ENCODE measurements at places on chromosomes 5 and 9.

DNA sequence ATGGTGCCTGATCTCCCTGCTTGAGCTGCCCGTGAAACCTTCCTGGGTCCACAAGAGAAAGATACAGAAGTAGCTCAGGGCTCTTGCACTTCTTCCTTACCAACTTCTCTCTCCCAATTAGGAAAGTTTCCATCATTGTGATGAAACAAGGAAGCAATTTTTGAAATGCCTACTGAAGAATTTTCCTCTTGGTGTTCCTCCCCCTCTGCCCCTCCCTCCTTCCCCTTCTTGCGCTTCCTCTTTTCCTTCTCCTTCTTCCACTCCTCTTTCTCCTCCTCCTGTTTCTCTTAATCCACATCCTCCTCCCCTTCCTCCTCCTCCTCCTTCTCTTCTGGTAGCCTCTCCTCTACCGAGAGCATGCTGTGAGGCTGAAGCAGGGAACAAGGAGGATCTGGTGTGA lies 36.3 kb upstream of the OTULINL start:
- DNase-seq: no peak

DNA sequence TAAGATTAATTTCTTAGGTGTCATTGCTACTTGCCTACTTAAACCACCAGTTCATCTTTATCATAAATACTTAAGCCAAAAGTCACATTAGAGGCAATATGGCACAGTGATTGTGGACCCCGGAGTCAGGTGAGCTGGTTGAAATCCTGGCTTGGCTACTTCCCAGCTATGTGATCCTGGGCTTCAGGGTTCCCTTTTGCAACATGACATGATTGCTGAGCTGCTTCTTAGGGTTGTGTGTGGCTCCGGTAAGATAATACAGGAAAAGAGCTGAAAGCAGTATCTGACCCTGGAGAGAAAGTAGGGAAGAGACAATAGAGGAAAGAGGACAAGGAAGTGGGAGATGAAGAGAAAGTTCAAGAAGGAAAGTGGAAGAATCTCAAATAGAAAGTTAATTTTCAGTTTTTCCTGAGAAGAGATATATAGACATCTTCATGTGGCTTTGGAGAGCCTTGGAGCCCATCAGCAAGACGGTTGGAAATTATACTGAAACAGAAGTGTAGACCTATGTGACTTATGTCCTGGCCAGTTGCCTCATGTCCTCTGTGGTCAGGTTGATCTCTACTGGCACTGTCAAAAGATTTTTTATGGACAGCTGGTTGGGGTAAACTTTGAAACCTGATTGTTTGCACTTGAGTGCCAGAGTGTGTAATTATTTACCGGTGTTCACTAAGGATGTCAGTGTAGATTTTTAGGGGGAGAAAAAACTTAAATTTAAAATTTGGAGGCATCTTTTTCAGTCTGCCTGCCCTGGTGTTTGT lies 93.2 kb downstream of the GHR start:
- no peak for DNase-seq

GRCh38 chr9:3777137-3777536 lies 251.3 kb upstream of the RFX3 start:
- DNase-seq: no peak

- no peak for DNase-seq
Measured at GRCh38 chr5:113217619-113218184, 217.1 kb downstream of the TSSK1B start.

GRCh38 chr5:151184316-151185042 lies 26.9 kb upstream of the ANXA6 start:
- no peak for DNase-seq

GRCh38 chr9:105757496-105758251 lies 63.3 kb downstream of the TMEM38B start:
- no peak for DNase-seq

DNA sequence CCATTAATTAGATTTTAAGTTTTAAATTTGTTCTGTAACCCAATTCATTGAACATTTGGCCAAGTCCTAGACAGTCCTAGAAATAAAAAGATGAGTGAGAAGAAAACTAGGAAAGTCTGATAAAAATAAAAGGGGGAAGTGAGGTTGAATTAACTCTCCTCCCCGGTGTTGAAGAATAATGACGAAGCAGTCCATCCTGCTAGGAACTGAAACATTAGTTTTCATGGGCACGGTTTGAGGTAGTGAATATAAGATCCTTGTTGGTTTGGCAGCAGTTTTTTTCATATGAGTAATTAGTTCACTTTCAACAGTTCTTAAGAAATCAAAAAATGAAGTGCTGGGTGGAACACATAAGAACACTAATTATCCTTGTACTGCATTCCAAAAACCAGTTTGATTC lies 103.1 kb downstream of the MTREX start:
- no peak for DNase-seq

- DNase-seq: no peak
Measured at GRCh38 chr5:80935811-80936385, 24.3 kb upstream of the RASGRF2 start.

- DNase-seq: no peak
Measured at GRCh38 chr5:71615809-71616208, 28.7 kb downstream of the MCCC2 start.

DNA sequence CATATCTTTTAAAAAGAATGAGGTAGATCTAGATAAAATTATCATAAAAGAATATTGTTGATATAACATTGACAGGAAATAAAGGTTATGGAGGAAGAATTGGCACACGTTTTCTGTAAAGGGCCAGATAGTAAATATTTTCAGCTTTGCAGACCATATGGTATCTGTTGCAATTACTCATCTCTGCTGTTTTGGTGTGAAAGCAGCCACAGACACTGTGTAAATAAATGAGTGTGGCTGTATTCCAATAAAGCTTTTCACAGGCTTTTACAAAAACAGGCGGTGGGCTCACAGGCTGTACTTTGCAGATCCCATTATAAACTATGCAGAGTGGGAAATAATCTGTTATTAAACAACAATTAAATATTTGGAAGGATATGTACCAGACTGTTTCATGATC lies 87.4 kb downstream of the SGCD start:
- DNase-seq: peak; percentile 31

GRCh38 chr5:166722939-166723338 lies 1568.5 kb upstream of the WWC1 start:
- DNase-seq: no peak

- no peak for DNase-seq
Measured at GRCh38 chr5:65805089-65805488, 83.1 kb downstream of the NLN start.

GRCh38 chr5:72991394-72991793 lies 35.6 kb downstream of the FCHO2 start:
- no peak for DNase-seq

DNA sequence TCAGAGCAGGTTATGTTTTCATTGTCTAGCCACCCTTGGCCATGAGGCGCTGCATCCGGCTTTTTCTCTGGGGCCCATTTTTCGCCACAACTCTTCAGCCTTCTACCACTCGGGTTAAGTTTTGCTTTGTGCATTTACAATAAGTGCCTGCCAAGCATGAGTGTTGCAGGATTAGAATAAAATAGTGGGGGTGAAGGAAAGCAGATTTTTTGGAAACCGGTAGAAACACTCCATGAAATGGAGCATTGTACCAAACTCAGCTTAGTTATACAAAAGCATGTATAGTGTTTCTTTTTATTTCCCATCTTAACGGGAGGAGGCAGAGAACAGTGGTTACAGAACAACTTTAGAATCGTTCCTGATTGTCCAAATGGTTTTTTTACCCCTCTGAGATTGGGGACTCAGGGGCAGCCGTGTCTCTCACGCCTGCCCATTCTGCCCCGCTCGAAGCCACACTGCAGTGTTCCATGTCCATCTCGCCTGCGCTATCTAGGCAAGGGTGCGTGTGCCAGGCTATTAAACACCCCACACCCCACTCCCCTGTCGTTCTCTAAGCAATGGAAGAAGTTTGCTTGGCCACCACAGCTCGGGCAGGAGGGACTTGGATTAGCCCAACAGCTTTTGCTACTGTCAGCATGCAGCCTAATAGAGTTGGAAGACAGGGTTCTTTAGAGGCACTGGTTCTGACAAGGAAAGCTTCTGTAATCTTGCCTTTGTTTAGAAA lies 268.8 kb upstream of the WWC1 start:
- no peak for DNase-seq

DNA sequence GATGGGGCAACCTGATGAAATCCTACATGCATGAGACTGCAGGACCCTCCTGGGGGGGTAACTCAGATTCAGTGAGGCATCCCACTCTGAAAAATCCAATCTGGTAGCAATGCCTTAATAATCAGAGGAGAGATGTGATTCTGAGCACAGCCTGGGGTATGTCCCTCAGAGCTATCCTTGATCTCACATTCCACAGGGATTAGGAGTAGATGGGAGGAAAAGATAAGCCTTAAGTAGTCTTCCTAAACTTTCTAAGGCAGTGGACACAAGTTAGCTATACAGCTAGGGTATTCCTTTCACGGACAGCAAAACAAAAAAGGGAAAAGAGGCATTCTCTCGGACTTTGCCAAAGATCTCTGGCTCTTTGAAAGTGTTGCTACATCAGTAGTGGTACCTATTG lies 3.9 kb upstream of the SPATA9 start:
- DNase-seq: no peak

DNA sequence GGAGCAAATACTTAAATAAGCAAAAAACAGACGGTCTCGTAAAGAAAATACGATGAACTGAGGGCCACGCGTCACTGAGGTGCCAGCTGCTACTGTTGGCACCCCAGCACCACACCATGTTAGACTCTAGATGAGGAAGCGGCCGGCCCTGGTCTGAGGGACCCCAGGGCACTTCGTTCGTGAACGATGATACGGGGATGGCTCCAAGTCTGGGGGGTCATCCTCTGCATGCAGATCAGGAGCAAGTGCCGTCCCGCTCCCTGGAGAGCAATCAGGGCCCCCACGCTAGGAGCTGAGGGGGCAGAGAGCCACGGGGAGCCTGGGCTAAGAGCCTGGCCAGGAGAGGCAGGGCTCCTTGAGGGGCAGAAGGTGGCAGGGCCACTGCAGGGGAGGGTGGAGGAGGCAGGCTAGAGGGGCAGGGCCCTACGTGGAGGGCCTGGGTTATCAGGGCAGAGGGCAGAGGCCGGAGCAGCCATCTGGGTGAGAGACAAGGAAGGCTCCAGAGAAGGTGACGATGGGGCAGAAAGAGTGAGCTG lies 24.1 kb downstream of the SARDH start:
- no peak for DNase-seq

DNA sequence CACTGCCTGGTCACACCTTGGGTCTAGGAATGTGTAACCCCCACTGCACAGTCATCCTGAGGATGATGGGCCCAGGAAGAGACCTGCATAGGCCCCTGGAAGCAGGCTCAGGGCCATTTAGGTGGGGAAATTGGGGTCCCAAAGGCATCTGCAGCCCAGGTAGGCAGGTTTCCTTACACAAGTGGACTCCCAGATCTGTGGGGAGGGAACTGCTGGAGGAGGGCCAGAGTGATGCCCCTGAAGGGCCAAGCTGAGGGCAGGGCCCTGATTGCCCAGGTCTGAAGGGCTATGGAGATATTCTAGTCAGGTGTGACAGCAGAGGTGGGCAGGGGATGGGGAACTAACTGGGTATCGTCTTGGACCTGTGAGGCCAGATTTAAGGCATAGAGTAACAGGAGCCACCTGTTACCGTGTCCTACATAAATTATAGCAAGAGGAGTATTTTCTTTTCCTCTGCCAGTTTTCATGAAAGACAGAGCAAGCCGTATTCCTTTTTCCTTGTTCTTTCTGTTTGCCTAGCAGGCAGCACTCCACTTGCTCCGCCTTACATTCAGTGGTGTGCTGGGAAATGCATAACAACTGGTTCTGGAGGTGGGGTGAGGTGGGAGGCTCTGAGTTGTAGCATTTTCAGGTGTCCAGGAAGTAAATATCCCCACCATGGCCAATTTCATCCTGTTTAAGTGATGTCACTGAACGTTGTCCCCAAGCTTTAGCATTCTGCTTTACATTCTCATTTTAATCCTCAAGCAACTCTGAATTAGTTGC lies 41.3 kb downstream of the PPARGC1B start:
- DNase-seq: no peak

DNA sequence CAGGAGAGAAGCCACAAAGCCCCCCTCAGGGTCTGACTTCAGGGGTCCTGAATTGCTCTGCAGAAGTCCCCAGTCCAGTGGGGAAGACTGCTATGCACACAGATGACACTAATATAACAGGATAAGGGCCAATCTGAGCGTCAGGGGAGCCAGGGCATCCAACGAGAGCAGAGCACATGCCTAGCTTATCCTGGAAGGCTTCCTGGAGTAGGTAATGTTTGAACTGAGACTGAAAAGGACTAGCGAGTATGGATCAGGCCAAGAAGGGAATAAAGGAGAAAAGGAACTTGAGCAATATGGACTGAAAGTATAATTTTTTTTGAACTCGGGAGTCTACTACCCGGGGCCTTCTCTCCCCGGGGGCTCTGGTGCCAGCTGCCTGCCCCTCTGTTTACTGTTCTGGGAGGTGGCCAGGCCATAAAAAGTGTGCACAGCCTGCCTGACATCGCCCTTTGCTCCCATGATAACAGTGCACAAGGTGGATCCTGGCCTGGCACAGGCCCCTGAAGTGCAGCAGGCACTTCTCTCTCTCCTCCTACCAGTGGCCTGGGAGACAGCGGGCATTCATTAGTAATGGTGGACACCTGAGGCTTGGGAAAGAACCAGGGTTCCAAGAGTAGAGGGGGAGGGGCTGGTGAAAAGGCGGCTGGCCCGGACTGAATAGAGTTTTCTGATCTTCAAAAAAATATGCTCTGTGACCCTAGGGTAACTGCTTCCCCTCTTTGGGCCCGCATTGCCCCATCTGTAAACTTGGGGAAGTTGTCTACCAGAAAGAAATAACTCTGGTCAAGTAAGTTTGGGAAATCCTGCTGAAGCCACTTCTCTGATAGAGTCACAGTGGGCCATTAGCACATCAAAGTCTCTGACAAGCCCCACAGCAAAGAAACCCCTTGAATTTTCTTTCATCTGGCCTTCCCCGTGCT lies 4.6 kb upstream of the SLC6A7 start:
- no peak for DNase-seq

DNA sequence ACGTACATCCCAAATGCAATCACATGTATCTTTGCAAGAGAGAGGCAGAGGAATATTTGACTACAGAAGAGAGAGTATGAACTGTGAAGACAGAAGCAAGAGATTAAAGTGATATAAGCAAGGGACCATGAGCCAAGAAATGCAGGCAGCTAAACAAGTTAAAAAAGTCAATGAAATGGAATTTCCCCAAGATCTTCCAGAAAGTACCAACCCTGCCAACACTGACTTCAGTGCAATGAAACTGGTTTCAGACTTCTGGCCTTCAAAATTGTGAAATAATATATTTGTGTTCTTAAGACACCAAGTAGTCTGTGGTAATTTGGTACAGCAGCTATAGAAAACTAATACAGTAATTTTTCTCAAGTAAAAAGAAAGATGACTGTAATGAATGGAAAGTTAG lies 20.9 kb downstream of the FOXI1 start:
- DNase-seq: no peak
